CD4-positive, alpha-beta T cell (primary cell): ENCODE measurements at places on chromosomes 12 and 14. TPM values are rescaled to one million over a fixed set of nuclear protein-coding genes. Genes with fewer than 3 reads are reported as not detected.

The NPFF gene
- not detected for total RNA-seq

The RFLNA gene
- total RNA-seq = not detected

The KRT86 gene
- not detected for total RNA-seq

The PLA2G1B gene
- total RNA-seq = not detected

The KIF5A gene
- 0.39 TPM for total RNA-seq

DNA sequence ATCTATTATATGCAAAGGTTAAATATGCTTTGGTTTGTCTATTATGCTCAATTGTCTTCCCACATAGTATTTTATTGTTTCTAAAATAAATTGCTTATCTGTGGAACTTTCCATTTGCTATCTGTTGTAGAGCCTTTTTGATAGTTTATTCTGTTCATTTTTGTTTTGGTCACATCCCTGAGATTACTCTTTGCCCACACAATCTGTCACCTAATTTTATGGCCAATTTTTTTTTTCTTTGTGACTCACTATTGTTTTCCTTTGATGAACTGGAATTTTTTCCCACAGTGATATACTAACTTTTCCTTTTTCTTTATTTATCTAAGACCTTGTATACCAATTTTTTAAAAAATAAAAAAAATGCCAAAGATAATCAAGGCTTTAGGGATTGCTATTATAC lies 61.1 kb downstream of the RASSF9 start:
- no peak for DNase-seq

DNA sequence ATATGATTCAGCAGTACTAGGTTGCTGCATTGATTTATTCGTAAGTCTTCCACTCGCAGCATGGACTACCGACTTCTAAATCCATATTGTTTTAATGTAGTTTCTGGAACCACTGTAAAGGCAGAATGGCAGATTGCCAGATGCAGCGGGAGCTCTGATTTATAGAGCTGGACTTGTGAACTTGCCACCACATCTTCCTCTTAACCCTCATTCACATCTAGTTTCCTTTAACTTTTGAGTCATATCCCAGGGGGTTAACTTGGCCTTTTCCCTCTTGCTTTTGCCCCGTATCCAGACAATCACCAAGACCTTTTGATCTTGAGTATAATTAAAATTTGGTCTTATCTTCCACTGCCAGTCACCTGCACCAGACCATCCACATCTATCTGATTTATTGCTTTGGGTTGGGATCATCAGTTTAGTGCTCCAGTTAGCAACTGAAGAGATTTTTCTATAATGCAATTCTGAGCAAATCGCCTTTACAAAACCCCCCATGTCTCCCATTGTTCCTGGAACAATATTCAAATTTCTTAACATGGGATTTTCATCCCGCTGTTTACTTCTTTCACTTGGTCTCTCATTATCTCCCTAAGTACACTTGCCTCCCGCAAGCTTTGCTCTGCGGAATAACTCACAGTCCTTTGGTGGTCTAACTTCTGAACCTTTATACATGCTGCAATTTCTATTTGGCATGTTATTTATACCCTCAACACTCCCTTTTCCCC lies 130.5 kb downstream of the ACSS3 start:
- no peak for DNase-seq

GRCh38 chr14:96053248-96053599 lies 14.1 kb downstream of the C14orf132 start:
- DNase-seq = no peak

- no peak for DNase-seq
Observed at GRCh38 chr12:67069451-67070306, 199.5 kb upstream of the CAND1 start.

DNA sequence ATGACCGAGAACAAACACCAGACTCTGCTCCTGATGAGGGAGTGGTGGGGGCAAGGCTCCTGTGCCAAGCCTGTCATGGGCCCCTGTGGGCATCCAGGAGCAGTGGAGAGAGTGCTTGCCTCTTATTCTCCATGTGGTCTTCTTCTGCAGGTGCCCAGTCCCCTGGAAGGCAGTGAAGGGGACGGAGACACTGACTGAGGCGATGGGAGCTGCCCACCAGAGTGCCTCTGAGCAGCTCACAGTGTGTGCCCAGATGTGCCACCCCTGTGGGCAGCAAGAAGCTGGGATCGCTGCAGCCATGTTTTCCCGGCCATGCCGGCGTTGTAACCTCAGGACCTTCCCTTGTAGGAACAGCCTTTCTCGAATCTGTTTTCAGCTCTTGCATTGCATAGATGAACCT lies 6.4 kb upstream of the EP400 start:
- no peak for DNase-seq
